ENCODE measurements at places on chromosomes 12 and 14.

- DNase-seq = no peak
These were observed 191.6 kb upstream of the SLC16A7 start for GRCh38 chr12:59404109-59404650.

DNA sequence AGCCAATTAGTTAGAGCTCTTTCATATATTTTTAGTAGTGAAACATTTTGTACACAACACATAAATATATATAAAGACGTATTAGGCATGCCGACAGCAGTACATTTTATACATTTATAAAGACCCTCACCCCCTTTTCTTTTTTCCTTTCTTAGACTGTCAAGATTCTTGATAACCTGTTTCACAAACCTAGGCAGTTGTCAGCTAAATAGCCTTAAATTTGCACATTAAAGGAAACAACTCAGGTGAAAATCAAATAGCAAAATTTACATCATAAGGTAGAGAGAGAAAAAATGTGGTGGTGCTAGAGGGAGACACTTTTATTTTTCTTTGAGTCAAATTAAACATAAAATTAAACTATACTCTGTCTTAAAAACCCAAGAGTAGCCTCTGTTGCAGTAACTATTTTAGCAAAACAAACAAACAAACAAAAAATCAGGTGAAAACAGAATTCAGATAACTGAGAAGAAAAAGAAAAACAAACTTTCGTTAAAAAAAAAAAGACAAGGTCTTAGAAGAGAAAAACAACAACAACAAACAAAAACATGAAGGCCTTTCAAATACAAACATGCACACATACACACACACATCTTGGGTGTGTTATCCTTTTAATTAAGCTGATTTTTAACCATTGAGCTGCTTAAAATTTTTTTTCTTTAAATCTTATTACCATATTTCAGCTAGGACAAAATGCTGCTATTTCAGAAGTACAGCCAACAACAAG lies 23.1 kb upstream of the SLC7A8 start:
- no peak for DNase-seq

- peak; percentile 62 for DNase-seq
These were observed 3.7 kb downstream of the TMEM253 start for GRCh38 chr14:21104448-21105060.

- no peak for DNase-seq
These were observed 44.2 kb upstream of the MANSC4 start for GRCh38 chr12:27824126-27824842.

- DNase-seq = no peak
These were observed 321.9 kb upstream of the RTL1 start for GRCh38 chr14:101225157-101226152.

- no peak for DNase-seq
These were observed 6.7 kb upstream of the SLC41A2 start for GRCh38 chr12:104964856-104965205.

DNA sequence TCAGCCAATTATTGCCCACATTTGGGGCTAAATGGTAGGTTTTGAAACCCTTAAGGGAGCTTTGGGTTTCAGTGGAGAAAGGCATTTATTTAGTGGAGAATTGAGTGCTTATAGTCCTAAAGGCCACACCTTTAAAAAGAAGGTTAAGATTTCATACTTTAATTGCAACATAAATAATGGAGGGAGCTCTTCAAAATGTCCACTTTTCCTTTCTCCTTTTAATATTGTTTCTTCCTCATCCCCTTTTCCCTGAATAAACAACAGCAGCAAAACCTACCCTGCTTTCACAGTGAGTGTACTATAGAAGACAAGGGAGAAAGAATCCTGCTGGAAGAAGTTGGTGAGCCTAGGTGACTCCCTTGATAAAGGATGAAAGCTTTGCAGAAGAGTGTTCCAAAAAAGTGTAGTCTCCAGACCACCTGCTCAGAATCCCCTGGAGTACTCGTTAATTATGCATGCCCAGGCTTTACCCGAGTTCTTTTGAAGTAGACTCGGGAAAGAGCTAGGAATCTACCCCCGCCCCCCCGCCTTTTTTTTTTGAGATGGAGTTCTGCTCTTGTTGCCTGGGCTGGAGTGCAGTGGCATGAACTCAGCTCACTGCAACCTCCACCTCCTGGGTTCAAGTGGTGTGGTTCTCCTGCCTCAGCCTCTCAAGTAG lies 11.5 kb upstream of the EID3 start:
- no peak for DNase-seq

DNA sequence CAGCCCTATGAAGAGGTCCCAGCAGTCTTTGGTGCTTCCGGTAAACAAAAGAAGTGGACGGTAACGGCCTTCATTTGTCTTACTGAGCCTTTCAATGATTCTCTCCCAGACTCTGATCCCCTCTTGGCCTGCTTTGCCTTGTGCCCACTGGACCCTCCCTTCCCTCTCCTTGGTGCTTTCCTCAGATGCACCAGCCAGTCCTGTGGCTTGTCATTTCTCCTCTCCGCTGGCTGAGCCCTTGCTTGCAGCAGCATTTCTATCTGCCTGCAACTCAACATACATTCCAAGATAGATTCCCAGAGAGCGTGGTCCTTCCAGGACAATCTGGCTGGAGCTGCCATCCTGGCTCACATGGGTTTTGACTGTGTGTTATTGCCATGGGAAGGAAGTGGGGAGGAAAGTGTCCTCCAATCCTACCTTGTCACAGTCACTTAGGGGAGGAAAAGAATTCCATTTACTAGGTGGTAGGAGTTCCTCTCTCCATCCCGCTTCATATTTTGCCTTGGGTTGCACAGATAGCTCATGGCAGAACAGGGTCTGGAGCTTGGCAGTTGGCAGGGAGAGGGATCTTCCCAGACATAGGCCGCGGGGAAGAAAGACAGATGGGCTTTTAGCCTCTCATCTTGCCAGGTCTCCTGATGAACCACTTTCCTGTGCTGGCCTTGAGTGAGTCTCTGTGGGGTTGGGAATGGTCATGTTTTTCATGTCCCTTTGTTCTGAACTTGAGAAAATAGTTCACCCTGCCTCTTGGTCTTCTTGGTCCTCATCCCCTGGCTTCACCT lies 92.8 kb upstream of the KCNA1 start:
- DNase-seq = no peak

GRCh38 chr12:57518176-57518919 lies 2.0 kb downstream of the DDIT3 start:
- DNase-seq = no peak

- DNase-seq = no peak
These were observed 70.8 kb downstream of the HSPB8 start for GRCh38 chr12:119249383-119250155.

- no peak for DNase-seq
These were observed 2.7 kb upstream of the SAMD4A start for GRCh38 chr14:54564071-54564867.

- DNase-seq = no peak
These were observed 224.7 kb upstream of the EGLN3 start for GRCh38 chr14:34175574-34175973.

Data from activated T-cell treated with anti-CD3 and anti-CD28 coated beads for 24 hours (primary cell).